ENCODE measurements at places on chromosomes 2 and 18.

DNA sequence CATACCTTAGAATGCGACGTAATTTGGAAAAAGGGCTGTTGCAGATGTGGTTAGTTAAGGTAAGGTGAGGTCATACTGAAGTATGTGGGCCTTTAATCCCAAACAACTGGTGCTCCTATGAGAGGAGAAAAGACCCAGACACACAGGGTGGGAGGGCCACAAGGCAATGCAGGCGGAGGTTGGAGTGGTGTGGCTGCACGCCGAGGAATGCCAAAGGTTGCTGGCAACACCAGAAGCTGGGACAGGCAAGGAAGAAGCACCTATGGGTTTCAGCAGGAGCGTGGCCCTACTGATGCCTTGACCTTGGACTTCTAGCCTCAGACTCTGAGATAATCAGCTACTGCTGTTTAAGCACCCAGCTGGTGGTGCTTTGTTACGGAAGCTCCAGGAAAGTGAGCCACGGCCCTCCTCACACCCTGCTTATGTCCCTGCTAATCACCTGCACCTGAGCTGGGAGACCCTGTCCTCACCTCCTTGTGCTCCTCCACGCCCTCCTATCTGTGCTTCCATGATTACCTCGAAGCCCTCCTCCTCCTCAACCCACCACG lies 48.3 kb upstream of the LAMA1 start:
- DNase-seq, result no peak

- no peak for DNase-seq
Observed at GRCh38 chr2:216692636-216693413, 2.5 kb downstream of the IGFBP5 start.

DNA sequence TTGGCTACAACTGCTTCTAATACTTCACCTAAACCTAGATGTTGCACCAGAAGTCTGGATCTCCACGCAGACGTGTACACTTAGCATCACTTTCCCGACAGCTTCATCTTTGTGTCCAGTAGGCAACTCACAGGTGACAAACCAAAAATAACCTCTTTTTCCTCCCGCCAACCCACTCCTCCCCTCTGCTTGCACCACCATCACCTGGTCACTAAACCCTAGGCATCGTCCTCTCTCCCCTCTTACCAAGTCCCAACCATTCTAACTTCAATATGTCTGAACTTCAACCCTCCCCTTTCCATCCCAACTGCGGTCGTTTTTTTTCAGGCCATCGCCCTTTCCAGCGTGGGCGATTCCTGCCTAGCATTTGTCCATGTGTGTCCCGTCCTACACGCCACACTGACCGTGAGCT lies 413 bp upstream of the CHMP3 start:
- DNase-seq, result no peak

DNA sequence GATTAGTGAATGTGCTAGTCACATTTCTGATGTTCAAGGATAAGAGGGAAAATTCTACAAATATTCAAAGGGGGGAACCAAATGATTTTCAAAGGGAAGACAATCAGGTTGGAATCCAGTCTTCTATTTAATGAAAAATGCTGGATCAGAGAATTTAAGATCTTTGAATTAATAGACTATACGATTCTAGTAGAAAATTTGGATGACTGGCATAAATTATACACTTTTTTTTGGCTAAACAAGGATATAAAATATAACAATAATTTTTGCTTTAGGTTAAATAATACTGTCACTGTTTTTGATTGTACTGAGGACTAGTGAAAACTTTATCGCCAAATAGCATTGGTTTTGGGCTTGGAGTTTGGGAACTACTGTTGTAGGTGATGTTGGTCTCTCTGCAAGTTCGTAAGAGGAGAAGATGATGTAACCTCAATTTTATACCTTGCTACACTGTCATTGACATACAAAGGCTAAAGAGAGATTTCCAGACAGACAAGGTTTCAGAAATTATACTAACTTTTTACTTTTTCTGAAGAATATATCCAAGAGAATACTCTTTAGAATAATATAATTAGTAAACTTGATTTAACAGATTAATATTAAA lies 51.3 kb downstream of the NCOA1 start:
- no peak for DNase-seq

DNA sequence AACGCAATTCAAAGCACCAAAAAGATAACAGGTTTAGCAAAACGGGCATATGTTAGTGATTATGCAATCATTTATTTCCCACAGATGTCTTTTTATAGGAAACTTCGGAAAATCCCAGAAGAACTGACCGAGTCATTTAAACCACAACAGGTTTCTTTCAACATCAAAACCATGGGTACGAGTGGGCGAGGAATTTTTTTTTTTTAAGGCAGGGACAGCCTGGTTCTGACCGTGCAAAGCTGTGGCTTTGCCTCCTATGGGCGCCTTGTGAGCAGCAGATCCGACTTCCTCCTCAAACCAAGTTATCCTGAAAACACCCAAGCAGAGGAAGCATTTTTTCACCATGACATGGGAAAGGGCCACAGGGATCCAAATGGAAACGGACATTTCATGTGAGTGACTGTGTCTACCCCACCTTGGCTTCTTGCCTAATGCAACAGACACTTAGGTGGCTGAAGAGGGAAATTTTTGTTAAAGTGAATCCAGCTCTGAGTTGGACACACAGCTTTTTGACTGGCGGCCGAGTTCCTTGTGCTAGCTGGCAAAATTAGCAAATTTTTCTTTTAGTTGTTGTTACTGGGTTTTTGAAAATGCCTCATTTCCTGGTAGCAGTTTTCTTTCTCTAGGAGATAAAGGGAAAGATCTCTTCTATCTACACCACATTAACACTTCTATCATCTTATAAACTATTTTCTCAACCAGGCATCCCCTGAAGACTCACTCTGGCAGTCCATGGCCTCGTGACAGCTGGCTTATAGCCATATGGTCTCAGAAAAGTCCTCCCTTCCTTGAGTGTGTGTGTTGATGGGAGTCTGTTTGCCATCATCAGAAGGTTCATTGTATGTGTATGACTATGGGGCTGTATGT lies 487.4 kb upstream of the ZEB2 start:
- DNase-seq, result no peak
